ENCODE measurements at places on chromosomes 6 and 20. TPM values are rescaled to one million over a fixed set of nuclear protein-coding genes. Genes with fewer than 3 reads are reported as not detected.

DNA sequence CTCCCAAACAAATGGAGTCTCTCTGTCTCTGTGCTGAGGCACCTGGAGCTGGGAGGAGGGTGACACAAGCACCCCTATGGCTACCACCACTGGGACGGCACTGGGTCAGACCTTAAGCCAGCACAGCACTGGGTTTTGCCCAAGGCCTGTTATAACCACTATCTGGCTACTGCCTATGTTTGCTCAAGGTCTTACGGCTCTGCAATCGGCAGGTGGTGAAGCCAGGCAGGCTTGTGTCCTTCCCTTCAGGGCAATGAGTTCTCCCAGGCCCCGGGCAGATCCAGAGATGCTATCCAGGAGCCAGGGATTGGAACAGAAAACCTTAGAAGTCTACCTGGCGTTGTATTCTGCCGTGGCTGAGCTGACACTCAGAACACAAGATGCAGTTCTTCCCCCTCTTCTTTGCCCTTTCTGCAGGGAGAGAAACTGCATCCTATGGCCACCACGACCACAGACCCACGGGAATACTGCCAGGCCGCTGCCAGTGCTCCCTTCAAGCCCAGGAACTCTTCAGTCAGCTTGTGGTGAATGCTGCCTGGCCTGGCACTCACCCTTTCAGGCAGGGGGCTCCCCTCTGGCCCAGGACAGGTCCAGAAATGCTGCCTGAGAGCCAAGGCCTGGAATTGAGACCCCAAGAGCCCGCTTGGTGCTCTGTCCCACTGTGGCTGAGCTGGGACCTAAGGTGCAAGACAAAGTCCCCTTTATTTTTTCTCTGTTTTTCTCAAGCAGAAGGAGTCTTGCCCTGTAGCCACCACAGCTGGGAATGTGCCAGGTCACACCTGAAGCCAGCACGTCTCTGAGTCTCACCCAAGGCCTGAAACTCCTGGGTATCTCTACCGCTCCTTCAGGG, 67.0 kb upstream of the FRMD1 start:
- peak; percentile 85 for DNase-seq

- DNase-seq, result no peak
Measured at GRCh38 chr20:62704341-62704948, 4.2 kb upstream of the NTSR1 start.

DNA sequence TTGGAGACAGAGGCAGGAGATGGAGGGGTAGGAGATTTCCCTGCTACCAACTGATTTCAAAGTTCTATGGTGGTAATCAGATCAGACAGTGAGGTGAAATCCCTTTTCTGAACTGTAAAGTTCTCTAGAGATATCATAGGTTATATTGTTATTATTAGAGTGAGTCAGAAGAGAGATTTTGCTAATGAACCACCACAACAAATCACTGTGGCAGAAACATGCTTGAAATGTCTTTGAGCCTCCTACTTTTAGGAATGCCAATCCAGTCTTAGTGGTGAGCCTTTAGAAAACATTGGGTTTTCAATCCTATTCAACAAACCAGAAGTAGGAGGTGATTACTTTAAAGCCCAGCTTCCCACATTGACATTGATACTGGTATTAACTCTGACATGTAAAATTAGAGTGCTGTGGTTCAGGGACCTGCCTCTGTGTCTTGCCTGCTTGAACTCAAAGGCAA, 136.7 kb upstream of the CNR1 start:
- no peak for DNase-seq

DNA sequence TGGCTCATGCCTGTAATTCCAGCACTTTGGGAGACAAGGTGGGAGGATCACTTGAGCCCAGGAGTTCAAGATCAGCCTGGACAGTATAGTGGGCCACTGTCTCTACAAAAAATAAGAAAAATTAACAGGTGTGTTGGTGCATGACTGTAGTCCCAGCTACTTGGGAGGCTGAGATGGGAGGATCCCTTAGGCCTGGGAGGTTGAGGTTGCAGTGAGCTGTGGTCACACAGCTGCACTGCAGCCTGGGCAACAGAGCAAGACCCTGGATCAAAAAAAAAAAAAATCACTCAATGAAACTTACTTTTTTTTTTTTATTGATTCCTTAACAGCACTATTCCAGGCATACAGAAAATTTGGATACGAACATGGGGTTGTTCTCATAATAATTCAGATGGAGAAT, 14.0 kb downstream of the CDKAL1 start:
- DNase-seq, result no peak

DNA sequence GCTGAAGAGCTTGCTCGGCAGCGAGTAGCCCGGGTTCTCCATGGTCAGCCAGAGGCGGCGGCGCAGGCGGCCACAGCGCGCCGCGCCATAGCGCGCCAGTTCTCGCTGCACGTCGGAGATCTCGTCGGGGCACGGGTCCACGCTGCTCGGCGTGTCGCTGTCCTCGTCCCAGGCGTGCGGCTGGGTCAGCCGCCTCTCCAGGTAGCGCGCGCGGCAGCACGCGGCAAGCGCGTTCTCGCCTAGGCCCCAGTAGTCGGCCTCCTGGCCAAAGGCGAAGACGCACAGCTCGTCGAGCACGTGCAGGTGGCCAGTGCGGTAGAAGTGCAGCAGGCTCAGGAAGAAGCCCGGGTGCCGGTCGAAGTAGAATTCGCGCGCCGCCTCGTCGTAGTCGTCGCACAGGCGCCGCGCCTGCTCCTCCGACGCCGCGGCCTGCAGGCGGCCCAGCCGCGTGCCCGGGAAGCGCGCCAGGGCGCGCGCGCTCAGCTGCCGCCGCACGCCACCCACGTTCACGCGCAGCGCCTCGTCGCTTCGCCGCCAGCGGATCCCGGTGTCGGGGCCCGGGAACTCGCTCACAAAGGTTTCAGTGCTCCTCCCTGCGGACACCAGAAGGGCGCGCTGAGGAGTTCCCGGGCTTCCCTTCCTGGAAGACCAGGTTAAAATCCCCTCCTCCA, 2.7 kb downstream of the KCNS1 start:
- DNase-seq, result no peak

GRCh38 chr6:29676981-29677601, 3.9 kb downstream of the ZFP57 start:
- DNase-seq, result no peak

- peak; percentile 53 for DNase-seq
Measured at GRCh38 chr6:148528292-148528691, 185.7 kb downstream of the SASH1 start.

DNA sequence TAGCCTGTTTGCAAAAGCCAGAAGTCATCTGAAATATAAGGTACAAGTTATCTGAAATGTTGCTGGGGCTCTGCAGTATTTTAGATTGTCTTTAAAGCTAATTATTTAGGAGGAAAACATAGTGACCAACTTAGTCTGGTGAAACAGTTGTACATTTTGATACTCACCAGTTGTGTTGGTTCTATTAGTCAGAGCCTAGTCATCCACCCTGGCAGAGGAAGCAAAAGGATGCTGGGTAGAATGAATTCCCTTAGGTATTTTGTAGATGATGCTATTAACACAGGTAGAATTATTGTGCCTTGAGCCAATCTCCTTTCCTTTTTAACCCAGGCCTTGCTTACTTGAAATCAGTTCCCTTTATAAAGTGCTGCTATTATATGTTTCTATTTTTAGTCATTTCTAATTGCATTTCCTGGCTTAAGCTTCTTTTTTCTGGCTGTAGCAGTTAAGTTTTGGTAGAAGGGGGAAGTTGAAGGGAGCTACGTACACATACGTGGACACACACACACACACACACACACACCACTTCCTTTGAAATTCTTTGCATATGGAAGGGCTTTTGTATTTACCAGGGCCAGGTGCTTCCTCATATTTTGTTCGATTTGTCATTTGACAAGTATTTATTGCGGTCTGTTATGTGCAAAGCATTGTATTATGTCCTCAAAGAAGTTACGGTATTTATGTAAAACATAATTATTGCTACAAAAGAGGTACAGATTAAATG, 82.4 kb downstream of the RTN4IP1 start:
- no peak for DNase-seq

GRCh38 chr6:161837854-161838253, 564.0 kb upstream of the AGPAT4 start:
- DNase-seq, result peak; percentile 45

GRCh38 chr6:5537967-5538366, 276.7 kb downstream of the FARS2 start:
- no peak for DNase-seq

DNA sequence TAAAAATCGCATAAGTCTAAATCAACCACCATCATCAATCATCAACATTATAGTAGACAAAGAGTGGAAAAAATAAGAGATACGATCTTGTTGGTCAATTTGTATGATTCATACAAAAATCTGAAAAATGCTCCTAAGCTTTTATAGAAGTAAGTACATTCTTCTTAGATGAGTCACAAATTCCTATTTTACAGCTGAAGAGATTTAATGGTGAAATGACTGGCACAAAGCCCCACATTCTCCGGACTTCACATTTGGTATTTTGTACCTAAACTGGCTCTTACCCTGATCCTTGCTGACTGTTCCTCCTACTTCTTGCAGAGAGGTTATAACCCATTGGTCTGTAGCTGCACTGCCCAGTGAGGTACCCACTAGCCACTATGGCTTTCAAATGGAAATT, 29.9 kb upstream of the PREP start:
- no peak for DNase-seq

GRCh38 chr6:94736236-94736635, 841.1 kb upstream of the MANEA start:
- no peak for DNase-seq

The ISM1 gene
- total RNA-seq, result 5.9 TPM

The EDN1 gene
- total RNA-seq, result 18.2 TPM

The STK35 gene
- total RNA-seq, result 23.3 TPM

The PLEKHG1 gene
- total RNA-seq, result 22.0 TPM

The CLVS2 gene
- total RNA-seq, result 0.17 TPM
